ENCODE measurements at places on chromosomes 16 and 17. TPM values are rescaled to one million over a fixed set of nuclear protein-coding genes. Genes with fewer than 3 reads are reported as not detected.

The PYDC1 gene
- total RNA-seq: not detected

The CDH5 gene
- not detected for total RNA-seq

The TSPOAP1 gene
- 13.8 TPM for total RNA-seq

The EIF1 gene
- total RNA-seq: 91.4 TPM

The SLC16A6 gene
- total RNA-seq: 0.09 TPM

The FAM171A2 gene
- 18.1 TPM for total RNA-seq

The IGSF6 gene
- not detected for total RNA-seq

The TAC4 gene
- total RNA-seq: not detected

The KRTAP4-1 gene
- not detected for total RNA-seq

The MYH13 gene
- total RNA-seq: not detected

The ZNF385C gene
- total RNA-seq: 7.5 TPM

The SYNRG gene
- total RNA-seq: 26.3 TPM

The KRT17 gene
- not detected for total RNA-seq

The PPM1E gene
- total RNA-seq: 18.8 TPM

The TMEM92 gene
- total RNA-seq: 4.4 TPM

The ABCA8 gene
- total RNA-seq: not detected

The RPH3AL gene
- 7.5 TPM for total RNA-seq

The SCN4A gene
- total RNA-seq: 1.8 TPM

The ADAM11 gene
- total RNA-seq: 1.4 TPM

The TAT gene
- total RNA-seq: not detected

The ERN2 gene
- total RNA-seq: 3.8 TPM

The CHD9 gene
- total RNA-seq: 52.7 TPM

The AGRP gene
- not detected for total RNA-seq

The KRTAP3-2 gene
- not detected for total RNA-seq

The LRRC75A gene
- total RNA-seq: 7.2 TPM

The TADA2A gene
- total RNA-seq: 30.7 TPM

The TERF2IP gene
- 34.9 TPM for total RNA-seq

The SCGB1C2 gene
- not detected for total RNA-seq

The SEZ6L2 gene
- total RNA-seq: 11.7 TPM

The PRSS33 gene
- 0.73 TPM for total RNA-seq

The ADAP2 gene
- 0.99 TPM for total RNA-seq

The KRT33A gene
- total RNA-seq: not detected

The CES1 gene
- 0.34 TPM for total RNA-seq

The TPPP3 gene
- not detected for total RNA-seq

The KRTAP4-5 gene
- total RNA-seq: not detected

The TRPV3 gene
- 1.9 TPM for total RNA-seq

The MYH8 gene
- total RNA-seq: not detected

The DLX4 gene
- not detected for total RNA-seq

The KRTAP2-1 gene
- total RNA-seq: not detected

The KRTAP4-9 gene
- total RNA-seq: not detected

The PTX4 gene
- not detected for total RNA-seq

The CHP2 gene
- 0.13 TPM for total RNA-seq

The APOBR gene
- not detected for total RNA-seq

The CNTNAP1 gene
- 15.1 TPM for total RNA-seq

The DUSP3 gene
- total RNA-seq: 18.2 TPM

The TLCD3B gene
- 9.0 TPM for total RNA-seq

The CNTD1 gene
- total RNA-seq: 0.06 TPM

The CMTM1 gene
- total RNA-seq: 2.9 TPM

The FBXL16 gene
- total RNA-seq: 0.13 TPM

The SHMT1 gene
- 38.5 TPM for total RNA-seq

The CRHR1 gene
- 3.4 TPM for total RNA-seq

The NOG gene
- 0.34 TPM for total RNA-seq
